ENCODE measurements at places on chromosomes 2 and 18. TPM values are rescaled to one million over a fixed set of nuclear protein-coding genes. Genes with fewer than 3 reads are reported as not detected.

The CFAP53 gene
- 0.30 TPM for total RNA-seq

The LAMA3 gene
- 51.4 TPM for total RNA-seq

The GALR1 gene
- not detected for total RNA-seq

The SMAD4 gene
- 52.7 TPM for total RNA-seq

The KCNS3 gene
- total RNA-seq: 1.1 TPM

The AKAIN1 gene
- total RNA-seq: not detected

The DPP10 gene
- not detected for total RNA-seq
